ENCODE measurements at places on chromosomes 4 and X.

DNA sequence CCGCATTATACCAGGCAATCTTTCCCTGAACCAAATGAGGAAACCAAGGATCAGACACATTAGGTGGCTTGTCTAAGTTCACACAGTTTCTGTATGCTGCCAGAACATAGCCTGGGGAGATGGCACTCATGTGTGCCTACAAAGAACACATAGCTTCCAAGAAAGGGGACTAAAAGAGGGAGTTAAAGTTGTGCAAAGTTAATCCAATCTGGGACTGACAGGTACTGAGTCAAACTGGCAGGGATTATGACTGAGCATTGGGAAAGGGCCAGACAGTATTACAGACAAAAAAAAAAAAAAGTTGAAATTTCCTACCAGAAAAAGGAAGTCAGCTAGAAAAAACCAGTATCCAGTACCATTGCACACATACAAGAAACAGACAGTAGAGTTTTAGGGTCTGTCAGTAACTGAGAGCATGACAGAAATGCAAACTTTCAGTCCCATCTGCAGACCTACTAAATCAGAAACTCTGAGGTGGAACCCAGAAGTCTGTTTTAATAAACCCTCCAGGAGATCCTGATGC lies 37.2 kb downstream of the ADAMTS3 start:
- no peak for DNase-seq

- no peak for DNase-seq
These were observed 9.5 kb downstream of the PARM1 start for GRCh38 chr4:74942251-74942917.

DNA sequence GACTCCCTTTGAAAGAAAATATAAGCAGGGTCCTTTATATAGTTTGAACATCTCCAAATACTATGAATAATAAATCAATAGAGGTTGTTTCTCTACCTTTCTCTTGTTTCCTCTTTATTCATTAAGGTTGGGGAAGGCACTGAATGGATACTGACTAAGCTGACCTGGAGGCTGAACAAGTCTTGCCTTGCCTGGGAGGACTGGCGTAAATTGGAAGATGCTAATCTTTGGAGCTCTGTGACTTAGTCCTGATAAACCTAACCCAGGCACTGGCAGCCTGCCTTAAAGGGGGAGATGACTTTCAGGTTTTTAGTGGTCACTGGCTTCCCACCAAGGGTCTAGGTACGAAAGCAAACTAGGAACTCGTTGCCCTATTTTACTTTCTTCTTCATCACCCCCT lies 10.5 kb downstream of the CCDC160 start:
- no peak for DNase-seq

- peak; percentile 50 for DNase-seq
These were observed 17.3 kb downstream of the NIPAL1 start for GRCh38 chr4:48033825-48034413.

- no peak for DNase-seq
These were observed 25.7 kb downstream of the PJA1 start for GRCh38 chrX:69139516-69139915.

DNA sequence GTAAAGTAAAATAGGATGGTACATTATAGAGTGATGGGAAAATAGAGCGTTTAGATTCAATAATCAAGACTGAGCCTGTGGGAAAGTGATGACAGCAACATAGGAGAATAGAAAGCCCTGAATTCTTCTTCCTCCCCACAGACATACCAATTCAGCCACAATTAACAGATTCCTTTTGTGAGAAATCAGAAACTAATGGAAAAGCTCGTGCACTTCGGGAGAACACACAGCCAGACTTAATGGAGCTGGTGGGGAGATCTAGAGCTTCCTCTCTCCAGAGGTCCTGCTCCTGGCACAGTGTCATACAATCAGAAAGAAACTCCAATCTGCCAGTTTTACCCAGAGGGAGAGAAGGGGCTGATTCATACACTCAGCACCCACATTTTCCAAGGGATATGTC lies 676.3 kb upstream of the BOD1L1 start:
- DNase-seq: no peak

DNA sequence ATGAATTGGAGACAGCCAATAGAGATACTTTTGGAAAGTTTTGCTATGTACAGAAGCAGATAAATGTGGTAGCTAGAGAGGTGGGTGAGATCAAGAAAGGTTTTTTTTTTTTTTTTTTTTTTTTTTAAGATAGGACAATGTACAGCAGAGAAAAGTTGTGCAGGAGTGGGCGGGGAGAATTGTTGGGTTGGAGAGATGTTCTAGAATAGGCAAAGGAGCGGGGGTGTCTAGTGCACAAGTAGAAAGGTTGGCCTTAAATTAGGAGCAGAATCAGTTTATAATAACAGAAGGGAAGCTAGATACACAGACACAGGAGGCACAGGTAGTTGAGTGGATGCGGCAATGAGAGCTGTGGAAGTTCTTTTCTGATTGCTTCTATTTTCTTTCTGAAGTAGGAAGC lies 66.2 kb upstream of the PGK1 start:
- DNase-seq: no peak

GRCh38 chrX:130704053-130705038 lies 198.7 kb downstream of the ENOX2 start:
- no peak for DNase-seq

DNA sequence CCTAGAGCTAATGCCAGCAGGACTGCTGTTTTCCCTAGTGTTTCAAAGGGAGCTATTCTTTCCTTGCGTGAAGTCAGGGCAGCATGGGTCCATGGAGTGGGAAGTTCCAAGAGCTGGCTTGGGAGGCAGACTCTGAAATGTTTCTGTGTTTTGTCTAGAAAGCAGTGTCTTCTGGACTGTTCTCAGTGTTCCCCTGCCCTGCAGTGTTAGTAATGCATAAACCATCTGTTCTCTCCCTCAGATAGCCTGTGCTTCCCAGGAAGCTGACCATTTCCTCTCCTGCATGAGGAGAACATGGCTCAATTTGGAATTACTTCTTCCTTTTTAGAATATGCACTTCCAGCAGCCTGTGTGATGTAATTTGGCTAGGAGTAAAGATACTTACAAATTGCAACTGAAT lies 116.7 kb upstream of the CXCL13 start:
- DNase-seq: no peak

DNA sequence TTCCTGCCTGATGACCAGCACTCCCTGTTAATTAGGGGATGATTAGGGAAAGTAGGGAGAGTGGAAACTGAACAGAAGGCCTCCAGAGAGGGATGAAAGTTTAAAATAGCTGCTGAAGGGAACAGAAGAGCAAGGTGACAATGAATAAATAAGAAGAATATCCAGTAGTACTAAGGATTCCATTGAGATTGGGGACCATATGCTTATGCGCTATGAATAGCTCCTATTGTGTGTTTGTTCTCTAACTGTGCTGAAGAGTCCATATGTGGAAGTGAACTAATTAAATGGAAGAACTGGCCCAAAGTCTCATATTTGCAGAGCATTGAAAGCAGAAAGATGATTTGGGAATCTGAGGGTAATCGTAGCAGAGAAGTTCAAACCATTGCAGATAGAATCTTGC lies 137.0 kb downstream of the PRSS12 start:
- DNase-seq: no peak

DNA sequence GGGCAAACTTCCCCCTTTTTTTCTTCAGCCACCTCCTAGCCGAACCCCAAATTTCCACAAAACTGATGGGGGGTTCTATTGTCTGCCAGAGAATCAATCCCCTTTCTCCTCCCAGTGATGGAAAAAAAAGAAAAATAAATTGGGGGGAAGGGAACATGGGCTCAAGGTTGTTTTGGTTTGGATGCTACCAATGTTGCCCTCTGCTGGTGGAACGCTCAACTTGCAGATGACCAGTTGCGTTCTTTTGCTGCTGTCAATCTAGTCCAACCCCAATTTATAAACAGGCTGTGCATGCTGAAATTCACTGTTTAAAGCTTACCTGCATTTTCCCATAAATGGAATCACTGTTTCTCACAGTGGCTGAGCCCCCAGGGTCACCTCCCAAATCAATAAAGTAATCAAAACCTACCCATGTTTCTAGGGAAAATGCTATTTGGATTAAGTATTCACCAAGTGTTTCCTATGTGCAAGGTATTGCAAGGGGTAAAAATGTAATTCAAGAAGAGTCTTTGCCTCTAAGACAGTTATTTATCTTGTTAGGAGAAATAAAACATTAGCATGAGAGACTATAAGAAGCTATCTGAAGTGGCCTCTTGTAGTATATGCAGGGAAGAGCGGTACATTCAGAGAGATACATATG lies 116.7 kb upstream of the TMEM164 start:
- DNase-seq: peak; percentile 3

- DNase-seq: peak; percentile 0
These were observed 97.9 kb downstream of the ARHGEF9 start for GRCh38 chrX:63686878-63687714.

- no peak for DNase-seq
These were observed 41.8 kb upstream of the HS3ST1 start for GRCh38 chr4:11470438-11471045.

DNA sequence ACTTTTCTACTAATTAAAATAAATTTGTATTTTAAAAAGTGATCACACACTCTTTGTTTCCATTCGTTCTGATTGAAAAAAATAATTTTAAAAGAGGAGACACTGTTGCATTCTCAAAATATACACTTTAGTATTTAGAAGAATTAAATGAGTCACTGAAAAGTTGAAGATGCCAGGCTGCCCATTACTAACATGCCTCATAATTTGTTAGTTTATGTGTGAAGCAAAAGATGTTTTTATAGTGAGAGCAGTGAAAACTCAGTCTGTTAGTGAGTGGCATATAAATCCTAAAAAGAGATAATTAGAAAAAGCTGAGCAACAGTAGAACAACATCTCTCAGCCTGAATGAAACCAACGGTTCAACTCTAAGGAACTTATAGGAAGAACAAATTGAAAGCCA lies 143.4 kb downstream of the CDS1 start:
- DNase-seq: no peak

DNA sequence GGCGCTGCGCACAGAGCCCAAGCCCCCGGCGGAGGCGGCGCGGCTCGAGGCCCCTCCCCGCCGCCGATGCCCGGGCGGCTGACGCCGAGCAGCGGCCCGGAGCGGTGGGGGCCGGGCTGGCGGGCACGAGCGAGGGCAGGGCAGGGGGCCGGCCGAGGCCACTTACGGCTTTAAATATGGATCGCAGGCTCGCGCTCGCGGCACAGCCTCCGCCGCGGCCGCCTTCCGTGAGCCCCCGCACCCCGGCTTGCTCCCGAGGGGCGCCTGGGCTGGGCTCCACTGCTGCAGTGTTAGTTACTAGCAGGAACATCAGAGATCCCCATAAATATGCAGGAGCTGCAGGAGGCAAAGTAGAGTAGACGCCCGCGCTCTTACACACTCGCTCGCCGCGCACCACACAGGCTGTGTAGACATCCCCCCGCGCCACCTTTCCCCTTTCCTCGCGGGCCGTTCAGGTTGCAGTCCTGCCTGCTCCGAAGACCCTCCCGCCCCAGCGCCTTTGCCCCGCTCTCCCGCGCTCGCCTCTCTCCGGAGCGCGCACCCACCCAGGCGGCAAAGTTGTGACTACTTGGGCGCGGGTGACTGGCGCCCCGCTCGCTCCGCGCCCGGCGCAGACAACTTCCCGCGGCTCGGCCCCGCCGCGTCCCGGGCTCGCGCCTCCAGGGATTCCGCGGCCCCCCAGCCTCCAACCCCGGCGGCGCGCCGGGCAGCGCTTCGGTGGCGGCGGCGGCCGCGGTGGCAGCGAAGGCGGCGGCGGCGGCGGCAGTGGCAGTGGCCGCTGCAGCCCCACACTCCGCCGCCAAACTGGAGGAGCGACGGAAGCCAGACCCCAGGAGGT lies 152.0 kb upstream of the SLC4A4 start:
- DNase-seq: peak; percentile 2

GRCh38 chrX:66676413-66676812 lies 37.5 kb upstream of the EDA2R start:
- no peak for DNase-seq

- no peak for DNase-seq
These were observed 694.5 kb upstream of the SLIT2 start for GRCh38 chr4:19557161-19557560.

- no peak for DNase-seq
These were observed 2.5 kb upstream of the USP27X start for GRCh38 chrX:49876750-49877149.

- no peak for DNase-seq
These were observed 82.9 kb downstream of the STOX2 start for GRCh38 chr4:183987987-183988392.

Measured in activated T-cell treated with anti-CD3 and anti-CD28 coated beads for 1 hour (primary cell).